T-cell (primary cell): ENCODE measurements at places on chromosomes 2 and 18. TPM values are rescaled to one million over a fixed set of nuclear protein-coding genes. Genes with fewer than 3 reads are reported as not detected.

The KCTD1 gene
- 3.3 TPM for total RNA-seq

The FEV gene
- total RNA-seq: not detected

The PNPT1 gene
- total RNA-seq: 29.3 TPM

The ALKAL2 gene
- total RNA-seq: 0.35 TPM

The LHCGR gene
- total RNA-seq: not detected

The GCKR gene
- 0.28 TPM for total RNA-seq

The ANO7 gene
- total RNA-seq: 0.60 TPM

The GPR17 gene
- not detected for total RNA-seq

The SERPINB12 gene
- not detected for total RNA-seq

The SLC23A3 gene
- 5.4 TPM for total RNA-seq

The NEB gene
- total RNA-seq: 1.3 TPM

The UGT1A3 gene
- not detected for total RNA-seq

The MERTK gene
- total RNA-seq: 0.12 TPM

The FN1 gene
- 5.7 TPM for total RNA-seq

The GPR75 gene
- 3.3 TPM for total RNA-seq

The ANTXR1 gene
- not detected for total RNA-seq

The AFF3 gene
- total RNA-seq: 10.2 TPM

The SMYD1 gene
- not detected for total RNA-seq

The GAREM2 gene
- total RNA-seq: 5.2 TPM

The SRSF7 gene
- total RNA-seq: 252 TPM

The COL5A2 gene
- total RNA-seq: 1.5 TPM

The ADGRF3 gene
- 3.4 TPM for total RNA-seq

The CPO gene
- not detected for total RNA-seq

The LIMS3 gene
- total RNA-seq: not detected

The NUP35 gene
- total RNA-seq: 19.4 TPM

The NEUROD1 gene
- not detected for total RNA-seq
